Pancreas (tissue), 10 donors: ENCODE measurements at places on chromosomes 1 and 21. TPM values are rescaled to one million over a fixed set of nuclear protein-coding genes. Genes with fewer than 3 reads are reported as not detected.

Gene THEMIS2
- total RNA-seq = 7.2 TPM

Gene PLEKHA6
- 15.6 TPM for total RNA-seq

Gene NUDT17
- 1.9 TPM for total RNA-seq

Gene TNFSF4
- total RNA-seq = 1.1 TPM

Gene BTBD8
- total RNA-seq = 1.1 TPM

Gene RBP7
- 3.5 TPM for total RNA-seq

Gene NDUFS5
- 58.7 TPM for total RNA-seq

Gene LCE2B
- total RNA-seq = not detected

Gene DISP3
- 0.84 TPM for total RNA-seq

Gene MYOG
- not detected for total RNA-seq

Gene GJA9
- total RNA-seq = not detected

Gene SHC1
- total RNA-seq = 53.4 TPM

Gene REN
- total RNA-seq = not detected

Gene PLA2G4A
- 1.5 TPM for total RNA-seq

Gene BRINP3
- total RNA-seq = not detected

Gene KCNJ9
- not detected for total RNA-seq

Gene PTPN14
- 17.1 TPM for total RNA-seq

Gene MIXL1
- not detected for total RNA-seq

Gene ASAP3
- total RNA-seq = 37.4 TPM

Gene PDZK1
- 7.9 TPM for total RNA-seq

Gene ANGPTL1
- 2.9 TPM for total RNA-seq

Gene FRRS1
- total RNA-seq = 7.3 TPM

Gene CFHR5
- total RNA-seq = not detected

Gene ANKRD45
- 0.28 TPM for total RNA-seq

Gene SAMD13
- total RNA-seq = 0.60 TPM

Gene TSACC
- total RNA-seq = not detected
